RKO (cell line): ENCODE measurements at places on chromosomes 7 and 10.
A peak's percentile ranks its signal among the peaks of the same experiment; 100 is the strongest.

GRCh38 chr7:49580761-49581160 is 192.7 kb upstream of the VWC2 start:
- DNase-seq: no peak

DNA sequence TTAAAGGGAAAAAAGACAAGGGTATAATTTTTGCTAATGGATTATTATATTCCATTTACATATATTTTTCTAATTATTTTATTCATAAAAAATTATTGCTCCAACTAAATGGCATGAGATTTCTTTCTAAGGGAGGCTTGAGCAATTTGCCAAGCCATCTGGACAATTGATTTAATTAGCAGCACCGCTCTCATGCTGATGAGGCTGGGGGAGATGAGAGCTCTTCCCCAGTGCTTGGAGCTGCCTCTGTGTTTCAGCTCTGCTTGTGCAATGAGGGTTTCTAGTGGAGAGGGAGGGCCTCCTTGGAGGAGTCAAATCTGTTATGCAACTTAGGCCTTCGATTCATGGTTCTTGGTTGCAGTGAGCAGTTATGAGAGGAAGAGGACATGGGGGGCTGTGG is 574.3 kb downstream of the TCERG1L start:
- DNase-seq: no peak

- DNase-seq: peak; percentile 35
Observed at GRCh38 chr10:77428691-77429395, 208.8 kb downstream of the KCNMA1 start.

DNA sequence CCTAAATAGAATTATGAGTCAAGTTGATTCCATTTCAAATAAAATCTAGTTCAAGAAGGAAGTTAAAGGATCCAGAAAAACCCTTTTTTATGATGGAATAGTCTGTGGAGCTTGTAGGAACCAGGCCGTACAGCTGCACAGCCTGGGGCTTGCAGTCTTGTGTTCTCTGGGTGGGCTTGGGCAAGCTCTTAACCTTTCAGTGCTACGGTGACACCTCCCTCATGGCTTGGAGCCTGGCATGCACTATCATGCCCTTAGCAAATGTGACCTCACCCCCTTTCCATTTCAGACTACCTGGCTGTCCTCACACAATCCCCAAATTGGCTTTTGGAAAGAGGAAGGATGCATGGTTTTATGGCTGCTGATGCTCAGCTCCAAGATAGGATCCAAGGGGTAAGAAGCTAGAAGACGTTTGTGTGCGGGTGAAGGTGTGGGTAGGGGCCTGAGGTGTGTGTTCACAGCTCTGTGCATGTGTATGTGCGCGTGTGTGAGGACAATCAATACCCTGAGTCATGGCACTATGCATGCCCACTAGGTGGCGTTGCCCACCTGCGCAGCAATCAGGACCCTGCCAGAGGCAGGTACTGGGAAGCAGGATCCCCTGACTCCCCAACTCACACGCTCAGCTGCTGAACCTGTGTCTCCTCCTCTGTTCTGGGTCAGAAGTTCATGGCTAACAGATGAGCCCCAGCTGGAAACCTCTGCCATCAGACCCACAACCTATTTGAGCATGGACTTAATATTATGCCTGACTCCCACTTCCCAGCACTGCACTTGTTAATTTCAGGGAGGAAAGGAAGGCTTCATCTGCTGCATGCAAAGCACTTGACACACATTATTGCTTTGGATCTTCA is 113.4 kb downstream of the PTPN20 start:
- peak; percentile 60 for DNase-seq

DNA sequence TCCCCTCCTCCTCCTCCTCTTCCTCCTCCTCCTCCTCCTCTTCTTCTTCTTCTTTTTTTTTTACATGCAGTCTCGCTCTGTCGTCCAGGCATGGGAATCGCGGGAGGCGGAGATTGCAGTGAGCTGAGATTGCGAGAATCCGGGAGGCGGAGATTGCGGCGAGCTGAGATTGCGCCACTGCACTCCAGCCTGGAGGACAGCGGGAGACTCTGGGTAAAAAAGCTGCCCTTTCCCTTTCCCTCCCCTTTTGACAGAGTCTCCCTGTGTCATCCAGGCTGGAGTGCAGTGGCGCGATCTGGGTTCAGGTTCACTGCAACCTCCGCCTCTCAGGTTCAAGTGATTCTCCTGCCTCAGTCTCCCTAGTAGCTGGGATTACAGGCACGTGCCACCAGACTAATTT is 168.1 kb upstream of the MALRD1 start:
- DNase-seq: no peak

DNA sequence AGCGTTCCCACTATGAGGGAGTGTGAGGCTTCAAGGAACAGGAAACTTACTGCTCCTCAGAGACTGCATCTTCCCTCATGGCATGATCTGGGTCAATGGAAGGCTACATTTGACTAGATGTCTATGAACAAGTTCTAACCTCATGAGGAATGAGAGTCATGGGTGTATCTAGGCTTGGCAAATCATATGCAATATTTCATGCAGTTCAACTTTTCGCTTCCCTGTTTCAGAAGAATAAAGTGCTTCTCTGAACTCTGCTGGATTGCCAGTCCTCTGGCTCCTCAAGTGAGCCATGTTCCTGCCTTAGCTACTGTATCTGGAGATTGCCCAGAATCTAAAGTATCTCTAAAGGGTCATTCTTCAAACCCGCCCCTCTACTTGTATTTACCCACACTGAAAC is 54.3 kb upstream of the SEMA3A start:
- DNase-seq: no peak

GRCh38 chr10:110547139-110547761 is 20.2 kb upstream of the SMC3 start:
- DNase-seq: peak; percentile 88

- no peak for DNase-seq
Observed at GRCh38 chr10:59131666-59132065, 44.8 kb upstream of the PHYHIPL start.

DNA sequence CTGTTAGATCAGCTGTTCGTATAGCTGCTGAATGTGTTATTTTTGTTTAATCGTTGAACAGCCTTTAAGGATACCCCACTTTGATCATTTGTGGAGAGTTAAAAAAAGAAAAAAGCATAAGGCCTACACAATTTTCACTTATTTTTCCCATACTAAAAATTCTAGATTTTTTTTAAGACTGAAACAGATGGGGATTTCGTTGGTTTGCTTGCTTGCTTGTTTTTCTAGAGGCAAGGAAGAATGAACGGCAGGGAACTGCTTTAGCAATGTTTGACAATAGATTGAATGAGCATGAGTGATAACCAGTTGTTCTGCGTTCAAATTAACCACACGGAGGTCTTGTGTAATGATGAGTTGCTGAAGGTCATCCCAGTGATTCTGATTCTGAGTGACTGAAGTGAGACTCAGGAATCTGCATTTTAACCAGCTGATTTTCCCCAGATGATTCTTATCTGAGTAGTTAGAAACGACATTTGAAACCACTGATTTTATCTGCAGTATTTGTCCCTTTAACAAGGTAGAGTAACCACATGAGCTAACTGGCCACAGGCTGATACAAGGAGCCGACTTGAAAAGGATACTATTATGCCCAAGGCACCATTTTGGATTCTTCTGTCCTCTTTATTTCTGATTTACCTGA is 85.9 kb downstream of the GPR37 start:
- no peak for DNase-seq

DNA sequence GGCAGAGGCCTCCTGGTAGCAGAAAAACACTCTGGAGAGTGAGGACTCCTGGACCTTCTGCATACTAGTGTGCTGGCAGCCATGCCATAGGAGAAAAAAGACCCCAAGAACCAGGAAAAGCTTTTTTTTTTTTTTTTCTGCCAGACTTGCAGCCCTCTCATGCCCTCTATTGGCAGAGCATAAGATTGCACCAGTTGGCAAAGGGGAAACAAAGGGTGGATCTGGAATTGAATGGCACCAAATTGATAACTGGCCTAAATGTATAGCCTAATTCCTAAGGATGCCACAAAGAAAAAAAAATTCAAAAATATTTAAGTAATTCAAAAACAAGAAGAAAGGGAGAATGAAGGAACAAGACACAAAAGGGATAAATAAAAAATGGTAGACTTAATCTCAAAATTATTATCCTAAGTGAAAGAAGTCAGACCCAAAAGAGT is 112.5 kb upstream of the GHITM start:
- peak; percentile 3 for DNase-seq

DNA sequence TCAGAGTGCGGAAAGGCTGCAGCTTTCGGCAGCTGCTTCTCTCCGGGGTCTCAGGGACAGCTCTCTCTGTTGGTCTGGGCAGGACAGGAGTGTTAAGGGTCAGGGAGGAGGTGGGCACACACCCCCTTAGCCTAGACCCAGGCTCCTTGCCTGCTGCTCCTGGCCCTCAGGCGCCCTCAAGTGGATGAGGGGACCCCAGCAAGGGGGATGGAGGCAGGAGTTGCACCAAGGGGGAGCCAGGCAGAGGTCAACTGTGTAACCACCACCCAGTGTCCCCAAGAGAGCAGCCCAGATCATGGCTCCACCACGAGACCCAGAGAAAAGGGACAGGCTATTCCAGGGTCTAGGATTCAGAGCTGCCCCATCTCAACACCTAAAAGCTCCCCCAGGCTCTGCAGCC is 26.9 kb downstream of the SPOCK2 start:
- DNase-seq: no peak

- no peak for DNase-seq
Observed at GRCh38 chr7:5429253-5429856, 5.7 kb upstream of the TNRC18 start.

GRCh38 chr10:92627845-92628480 is 35.0 kb downstream of the KIF11 start:
- DNase-seq: no peak

DNA sequence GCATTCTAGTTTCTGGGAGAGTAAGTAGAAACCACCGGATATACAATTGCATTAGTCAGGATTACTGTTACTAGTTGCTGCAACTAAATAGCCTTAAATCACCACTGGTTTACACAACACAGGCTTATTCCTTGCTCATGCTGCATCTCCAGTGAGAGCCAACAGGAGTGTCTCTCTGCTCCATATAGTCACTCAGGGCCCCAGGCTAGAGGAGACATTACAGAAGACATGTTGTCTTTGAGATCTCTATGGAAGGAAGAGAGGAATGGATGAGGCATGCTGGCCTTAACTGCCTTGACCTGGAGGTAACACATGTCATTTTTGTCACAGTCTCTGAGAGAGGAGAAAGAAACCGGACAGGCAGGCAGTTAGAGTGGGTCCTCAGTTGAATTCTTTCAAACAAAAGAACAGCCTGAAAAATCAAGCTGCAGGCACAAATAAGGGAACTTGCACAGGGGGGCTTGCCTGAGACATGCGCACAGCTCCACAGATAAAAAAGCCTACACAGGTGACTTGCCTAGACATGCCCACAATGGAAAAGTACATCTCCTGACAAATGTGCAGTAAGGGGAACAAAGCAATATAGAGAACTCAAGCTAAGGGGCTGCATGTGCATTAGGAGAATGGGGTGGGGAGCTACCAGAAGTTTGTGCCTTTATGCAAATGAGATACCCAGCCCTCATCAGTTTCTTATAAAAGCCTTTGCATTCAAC is 348.0 kb downstream of the TYW1 start:
- no peak for DNase-seq

- DNase-seq: no peak
Observed at GRCh38 chr10:48525113-48525512, 79.8 kb downstream of the ARHGAP22 start.

DNA sequence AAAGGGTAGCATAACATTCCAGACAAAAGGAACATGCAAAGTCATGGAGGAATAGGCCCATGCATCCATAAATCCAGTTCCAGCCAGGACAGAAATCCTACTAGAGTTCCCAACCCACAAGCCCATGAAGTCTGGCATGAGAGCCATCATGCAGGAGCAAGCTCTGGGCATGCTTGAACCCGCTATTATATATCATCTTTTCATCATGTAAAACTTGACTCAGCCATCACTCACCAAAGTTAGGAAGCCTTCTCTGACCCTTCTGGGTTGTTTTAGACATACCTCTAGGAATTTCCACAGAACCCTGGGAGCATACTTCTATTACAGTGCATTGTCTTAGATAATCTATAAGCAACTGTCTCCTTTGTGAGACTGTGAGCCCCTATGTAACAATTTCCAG is 293.0 kb upstream of the NPSR1 start:
- DNase-seq: no peak

- peak; percentile 57 for DNase-seq
Observed at GRCh38 chr7:141333459-141333858, 217.8 kb upstream of the AGK start.

GRCh38 chr10:131144196-131144595 is 167.3 kb downstream of the TCERG1L start:
- DNase-seq: no peak

- DNase-seq: no peak
Observed at GRCh38 chr10:100869399-100869798, 43.4 kb upstream of the SLF2 start.

DNA sequence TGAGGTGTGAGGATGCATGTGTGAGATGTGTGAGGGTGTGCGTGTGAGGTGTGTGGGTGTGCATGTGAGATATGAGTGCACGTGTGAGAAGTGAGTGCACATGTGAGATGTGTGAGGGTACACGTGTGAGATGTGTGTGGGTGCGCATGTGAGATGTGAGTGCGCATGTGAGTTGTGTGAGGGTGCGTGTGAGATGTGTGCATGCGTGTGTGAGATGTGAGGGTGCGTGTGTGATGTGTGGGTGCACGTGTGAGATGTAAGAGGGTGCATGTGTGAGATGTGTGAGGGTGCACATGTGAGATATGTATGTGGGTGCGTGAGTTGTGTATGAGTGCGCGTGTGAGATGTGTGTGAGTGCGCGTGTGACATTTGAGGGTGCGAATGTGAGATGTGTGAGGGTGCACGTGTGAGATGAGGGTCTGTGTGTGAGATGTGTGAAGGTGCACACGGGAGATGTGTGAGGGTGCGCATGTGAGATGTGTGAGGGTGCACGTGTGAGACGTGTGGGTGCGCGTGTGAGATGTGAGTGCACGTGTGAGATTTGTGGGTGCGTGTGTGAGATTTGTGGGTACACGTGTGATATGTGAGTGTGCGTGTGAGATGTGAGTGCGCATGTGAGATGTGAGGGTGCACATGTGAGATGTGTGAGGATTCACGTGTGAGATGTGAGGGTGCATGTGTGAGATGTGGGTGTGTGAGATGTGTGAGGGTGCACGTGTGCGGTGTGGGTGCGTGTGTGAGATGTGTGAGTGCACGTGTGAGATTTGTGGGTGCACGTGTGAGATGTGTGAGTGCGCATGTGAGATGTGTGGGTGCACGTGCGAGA is 30.5 kb downstream of the PPIF start:
- no peak for DNase-seq

DNA sequence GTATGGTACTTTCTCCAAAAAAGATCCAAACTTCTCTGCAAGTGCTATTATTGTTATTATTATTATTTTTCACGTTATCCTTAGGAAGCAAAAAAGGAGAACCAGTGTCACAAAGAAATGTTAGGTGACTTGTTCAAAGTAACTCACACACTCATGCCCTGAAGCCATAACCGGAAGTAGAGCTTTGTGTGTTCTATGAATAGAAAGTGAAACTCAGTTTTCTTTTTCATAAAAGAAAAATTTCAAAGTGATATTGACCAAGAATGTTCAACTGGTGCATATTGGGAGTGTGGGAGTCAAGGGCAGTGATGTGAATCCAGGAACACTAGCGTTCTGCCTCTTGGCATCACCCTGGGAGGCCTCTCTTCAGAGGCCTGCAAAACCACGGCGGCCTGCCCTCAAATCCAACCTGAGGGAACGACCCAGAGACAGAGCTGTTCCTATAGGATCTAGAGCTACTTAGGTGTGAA is 106.1 kb downstream of the PRKCQ start:
- no peak for DNase-seq

GRCh38 chr7:17230099-17230807 is 68.2 kb upstream of the AHR start:
- DNase-seq: no peak
